ENCODE measurements at places on chromosomes 3 and 15.

- H3K4me3 ChIP-seq: peak overlapping the region; percentile 100
- H3K36me3 ChIP-seq: no peaks in the 10 kb centered on the region
- H3K27me3 ChIP-seq: no peaks in the 10 kb centered on the region
- H3K4me1 ChIP-seq: peaks cover 39% of the 10 kb centered on the region
- peak; percentile 83 for DNase-seq
Measured at GRCh38 chr15:25437777-25438600, 835 bp downstream of the UBE3A start.

GRCh38 chr15:80996247-80996646 is 4.5 kb upstream of the TLNRD1 start:
- H3K27ac ChIP-seq: no peak overlapping the region
- H3K4me1 ChIP-seq: peaks cover 6% of the 10 kb centered on the region
- no peak overlapping the region for H3K4me3 ChIP-seq
- no peaks in the 10 kb centered on the region for H3K36me3 ChIP-seq

GRCh38 chr15:61815356-61816083 is 244.7 kb downstream of the VPS13C start:
- no peaks in the 10 kb centered on the region for H3K27me3 ChIP-seq
- peaks cover 5% of the 10 kb centered on the region for H3K4me1 ChIP-seq
- no peak for DNase-seq
- no peaks in the 10 kb centered on the region for H3K36me3 ChIP-seq
- no peak overlapping the region for H3K4me3 ChIP-seq

DNA sequence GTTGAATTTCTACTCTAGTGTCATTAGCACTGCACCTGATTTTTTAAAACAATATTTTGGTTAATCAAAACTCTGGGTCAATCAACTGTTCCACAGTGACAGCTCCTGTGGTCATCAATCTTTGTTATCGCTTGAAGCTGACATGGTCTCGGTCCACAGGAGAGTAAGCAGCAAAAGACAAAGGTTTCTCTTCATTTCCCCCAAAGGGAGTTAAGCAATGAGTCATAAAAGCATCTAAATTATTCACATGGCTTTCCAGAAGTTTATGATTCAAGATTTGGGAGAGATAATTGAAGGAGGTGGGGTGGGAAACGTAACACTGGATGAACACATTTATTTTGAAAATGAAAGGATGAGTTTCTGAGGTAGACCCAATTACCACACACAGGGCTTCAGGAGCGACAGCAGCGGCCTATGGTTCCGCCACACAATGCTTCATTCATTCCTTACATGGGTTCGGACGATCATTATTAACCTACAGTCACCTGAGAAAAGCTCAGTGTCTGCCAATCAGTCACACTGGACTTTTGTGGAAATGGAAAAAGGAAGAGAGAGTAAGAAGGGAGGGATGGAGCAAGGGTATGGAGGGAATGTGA is 505.1 kb downstream of the FHIT start:
- no peak overlapping the region for H3K27ac ChIP-seq
- no peaks in the 10 kb centered on the region for H3K27me3 ChIP-seq
